ENCODE measurements at places on chromosomes 3 and 15. TPM values are rescaled to one million over a fixed set of nuclear protein-coding genes. Genes with fewer than 3 reads are reported as not detected.

DNA sequence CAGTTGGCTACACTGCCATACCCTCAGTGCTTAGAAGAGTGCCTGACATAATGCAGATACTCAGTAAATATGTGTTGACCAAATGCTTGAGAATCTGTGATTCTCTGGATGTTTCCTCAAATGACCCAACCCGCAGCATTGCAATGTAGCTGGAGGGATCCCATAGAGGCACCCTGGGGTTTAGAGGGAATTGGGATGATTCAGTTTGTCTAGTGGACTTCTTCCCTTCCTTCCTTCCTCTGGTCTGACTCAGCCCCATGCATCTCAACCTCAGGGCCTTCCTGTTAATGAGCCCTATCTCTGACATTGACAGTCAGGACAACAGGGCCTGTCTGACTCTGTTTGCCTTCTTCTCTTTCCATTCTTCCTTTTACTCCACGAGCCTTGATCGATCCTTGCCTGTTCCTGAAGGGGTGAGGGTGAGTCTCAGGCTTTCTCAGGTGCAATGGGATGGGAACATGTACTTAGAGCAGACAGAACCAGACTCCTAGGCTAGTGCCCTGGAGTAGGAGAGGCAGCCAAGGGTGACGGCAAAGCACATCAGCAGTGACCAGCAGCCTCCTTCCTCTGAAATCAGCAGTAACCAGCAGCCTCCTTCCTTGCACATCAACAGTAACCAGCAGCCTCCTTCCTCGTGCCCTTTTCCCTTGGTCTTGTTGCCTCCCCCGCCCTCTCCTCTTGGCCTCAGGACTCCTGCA, 78.2 kb downstream of the DGKG start:
- no peak for DNase-seq

ALDH1A3 gene
- total RNA-seq, result 0.19 TPM

AGBL1 gene
- not detected for total RNA-seq

TEX9 gene
- 18.0 TPM for total RNA-seq

GRCh38 chr3:158663246-158663645, 9.2 kb downstream of the LXN start:
- DNase-seq, result no peak

DNA sequence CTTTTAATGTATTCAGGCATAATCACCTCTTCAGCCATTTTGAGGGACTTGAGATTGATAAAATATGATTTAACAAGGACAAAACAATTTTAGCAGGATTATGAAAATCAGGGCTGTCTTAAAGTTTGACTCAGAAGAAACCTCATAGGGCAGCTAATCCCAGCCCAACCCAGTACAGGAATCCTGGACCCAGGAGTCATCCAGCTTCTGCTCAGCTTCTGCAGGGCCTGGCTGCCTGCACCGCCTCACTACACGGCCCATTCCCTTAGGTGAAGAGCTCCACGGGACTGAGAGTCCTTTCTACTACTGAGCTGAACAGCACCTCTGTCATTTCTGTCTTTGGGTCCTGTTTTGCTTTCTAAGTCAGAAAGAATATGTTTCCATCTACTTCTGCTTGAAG, 37.5 kb downstream of the ARHGAP31 start:
- DNase-seq, result no peak

FSTL1 gene
- total RNA-seq, result 89.1 TPM

DNA sequence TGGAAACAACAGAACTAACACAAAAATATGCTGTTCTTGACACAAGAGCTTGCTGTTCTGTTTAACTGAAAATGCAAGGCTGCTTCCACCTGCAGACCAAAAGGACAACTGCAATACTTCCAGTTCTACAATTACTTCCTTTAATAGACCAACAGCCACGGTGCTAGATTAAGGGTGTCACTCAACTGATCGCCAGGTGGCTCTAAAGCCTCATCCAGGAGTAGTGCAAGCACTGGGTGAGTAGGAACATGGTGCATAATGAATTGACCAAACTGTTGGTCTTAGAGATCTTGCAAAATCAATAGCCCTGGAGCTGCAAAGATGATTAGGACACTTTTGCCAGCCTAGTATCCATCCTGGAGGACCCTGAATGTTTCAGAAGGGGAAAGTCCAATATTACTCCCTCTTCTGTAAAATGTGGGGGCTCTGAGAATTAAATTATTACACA, 3.6 kb upstream of the CLDN16 start:
- peak; percentile 88 for DNase-seq

DNA sequence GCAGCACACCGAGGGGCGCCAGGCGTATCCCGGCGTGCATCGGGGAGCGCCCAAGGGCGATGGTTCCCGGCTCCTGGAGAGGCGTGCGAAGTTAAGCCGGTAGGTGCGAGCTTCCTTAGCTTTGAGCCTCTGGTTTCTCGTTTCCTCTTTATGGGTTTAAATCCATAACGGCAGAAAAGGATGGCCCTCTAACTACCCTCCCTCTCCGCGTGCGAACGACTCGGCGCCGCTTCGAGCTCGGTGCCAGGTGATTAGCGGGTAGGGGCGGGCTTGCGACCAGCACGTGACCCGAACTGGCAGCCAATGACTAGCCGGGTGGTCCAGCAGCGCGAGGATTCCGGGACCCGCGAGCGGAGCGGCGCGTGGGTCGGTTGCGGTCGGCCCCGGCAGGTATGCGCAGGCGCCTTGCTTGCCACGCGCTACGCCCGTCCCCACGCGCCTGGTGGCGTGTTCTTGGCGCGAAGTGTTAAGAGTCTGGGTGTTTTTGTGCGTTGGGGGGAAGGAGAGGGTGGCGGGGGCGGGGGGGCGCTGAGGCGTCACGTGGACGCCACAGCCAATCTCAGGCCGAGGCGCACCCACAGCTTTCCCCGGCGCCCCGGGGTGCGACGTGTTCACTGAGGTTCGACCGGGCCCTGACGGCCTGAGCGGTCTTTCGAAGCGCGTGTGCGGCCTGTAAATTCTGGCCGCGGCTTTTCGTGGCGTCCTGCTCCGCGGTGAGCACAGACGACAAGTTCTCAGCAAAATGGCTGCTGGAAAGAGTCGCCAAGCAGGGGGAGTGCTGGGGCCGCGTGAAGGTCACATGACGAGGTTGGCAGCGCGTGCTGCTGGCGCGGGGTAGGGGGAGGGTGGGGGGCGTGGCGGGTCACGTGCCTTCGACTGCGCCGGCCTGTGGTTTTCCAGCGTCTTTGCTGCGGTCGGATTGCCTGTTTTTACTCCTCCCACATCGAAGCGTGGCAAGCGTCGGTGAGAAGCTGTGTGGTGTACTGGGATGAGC, 38.7 kb upstream of the MGA start:
- peak; percentile 91 for DNase-seq

SLC7A14 gene
- not detected for total RNA-seq

GRCh38 chr15:74036271-74037170, 42.0 kb downstream of the PML start:
- peak; percentile 66 for DNase-seq

DNA sequence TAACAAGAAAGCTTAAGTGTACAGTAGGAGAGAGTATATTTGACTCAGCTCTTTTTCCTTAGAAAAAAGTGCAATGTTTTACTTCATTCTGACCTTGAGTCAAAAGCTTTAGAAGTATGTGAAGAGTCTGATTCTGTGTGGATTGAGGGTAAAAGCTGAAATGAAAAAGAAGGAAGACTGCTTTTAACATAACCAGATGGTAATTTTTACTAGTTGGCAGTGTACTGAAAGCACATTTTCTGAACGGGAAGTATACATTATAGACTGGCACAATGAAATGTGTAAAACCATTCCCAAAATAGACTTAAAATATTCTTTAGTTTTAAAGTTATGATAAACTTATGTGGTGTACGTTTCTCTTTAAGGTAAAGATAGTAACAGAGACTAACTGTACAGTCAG, 197.8 kb upstream of the ZNF717 start:
- no peak for DNase-seq

GRCh38 chr3:112354642-112355306, 21.8 kb downstream of the CD200 start:
- no peak for DNase-seq

TMEM266 gene
- not detected for total RNA-seq

HPS3 gene
- 12.6 TPM for total RNA-seq

- no peak for DNase-seq
These were observed 43.3 kb downstream of the CYFIP1 start for GRCh38 chr15:22936577-22937472.

DNA sequence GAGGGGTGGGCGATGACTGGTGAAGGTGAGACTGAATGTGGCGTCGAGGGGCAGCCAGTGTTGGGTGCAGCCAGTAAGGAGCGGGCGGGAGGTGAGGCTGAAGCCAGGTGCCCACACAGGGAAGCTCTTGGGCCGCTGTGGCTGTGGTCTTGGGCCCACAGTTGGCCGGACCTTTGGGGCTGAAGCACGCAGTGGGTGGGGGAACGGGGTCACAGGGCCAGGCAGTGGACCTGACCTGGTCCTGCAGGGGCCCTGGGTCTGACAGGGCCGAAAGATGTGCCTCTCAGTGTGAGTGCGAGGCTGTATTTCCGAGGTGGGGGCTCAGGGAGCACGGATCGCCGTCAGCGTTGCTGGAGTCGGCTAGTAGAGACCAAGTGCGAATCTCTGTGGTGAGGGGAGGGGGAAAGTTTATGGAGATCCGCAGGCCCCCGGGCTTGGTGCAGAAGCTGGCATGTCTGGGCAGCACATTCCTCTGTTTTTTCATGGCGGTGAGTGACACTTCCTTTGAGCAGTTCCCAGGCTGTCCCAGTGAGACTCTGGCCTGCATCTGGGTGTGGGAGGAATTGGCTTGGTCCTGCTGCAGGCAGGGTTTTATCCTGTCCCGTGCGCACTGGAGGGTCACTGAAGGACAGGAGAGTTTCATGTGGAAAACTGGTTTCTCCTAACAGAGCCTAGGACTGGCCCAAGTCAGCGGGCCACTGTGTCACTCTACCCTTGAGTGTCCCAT, 100.8 kb downstream of the TMEM266 start:
- DNase-seq, result no peak

ZNF385D gene
- total RNA-seq, result not detected

GRCh38 chr15:48622237-48622636, 23.3 kb downstream of the FBN1 start:
- DNase-seq, result no peak

- DNase-seq, result peak; percentile 53
These were observed 9.6 kb downstream of the LSM3 start for GRCh38 chr3:14188041-14188754.

DNA sequence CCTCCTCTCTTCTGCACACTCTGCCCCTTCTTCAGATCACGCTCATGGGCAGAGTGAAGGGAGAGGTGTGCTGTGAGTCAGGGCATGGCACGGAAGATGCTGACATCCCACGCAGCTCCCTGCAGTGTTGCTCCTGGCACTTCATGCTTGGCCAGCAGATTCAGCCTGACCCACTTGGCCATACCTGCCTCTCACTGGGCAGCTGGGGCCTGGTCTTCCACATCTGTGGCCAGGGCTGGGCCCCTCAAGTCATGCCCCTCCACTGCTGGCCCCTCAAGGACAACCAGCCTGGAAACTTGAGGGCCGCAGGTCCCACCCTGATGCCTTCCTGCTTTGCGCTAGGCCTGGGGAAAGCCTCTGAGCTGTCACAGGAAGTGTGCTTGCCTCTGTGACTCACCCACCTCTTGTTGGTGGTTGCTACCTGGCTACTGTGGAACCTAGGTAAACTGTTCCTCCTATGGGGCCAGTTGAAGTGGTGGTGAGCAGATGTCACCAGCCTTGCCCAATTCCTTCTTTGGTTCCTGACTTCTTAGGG, 48.7 kb downstream of the BSN start:
- DNase-seq, result no peak

DNA sequence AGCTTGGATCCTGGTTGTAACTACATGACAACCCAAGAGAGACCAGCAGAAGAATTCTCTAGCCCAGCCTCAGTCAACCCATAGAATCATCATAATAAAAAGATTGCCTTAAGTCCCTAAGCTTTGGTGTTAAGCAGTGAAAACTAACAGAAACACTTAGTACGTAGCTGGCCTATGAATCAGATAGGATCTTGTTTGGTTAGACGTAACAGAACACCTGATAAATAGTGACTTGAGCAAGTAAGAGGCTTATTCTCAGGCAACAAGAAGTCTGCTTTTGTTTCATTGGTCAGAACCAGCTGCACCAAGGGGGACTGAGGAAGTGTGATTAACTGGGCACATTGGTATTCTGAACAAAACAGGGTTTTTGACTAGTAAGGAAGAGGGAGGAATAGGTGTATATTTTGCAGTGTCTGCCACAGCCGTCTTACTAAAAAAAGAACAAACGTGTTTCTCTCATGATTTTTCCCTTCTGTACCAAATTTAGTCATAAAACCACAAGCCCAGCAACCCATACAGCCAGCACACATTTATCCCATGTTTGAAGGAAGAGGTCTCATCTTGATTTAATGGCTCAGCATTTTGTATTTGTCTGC, 53.3 kb upstream of the GLCE start:
- no peak for DNase-seq

DNA sequence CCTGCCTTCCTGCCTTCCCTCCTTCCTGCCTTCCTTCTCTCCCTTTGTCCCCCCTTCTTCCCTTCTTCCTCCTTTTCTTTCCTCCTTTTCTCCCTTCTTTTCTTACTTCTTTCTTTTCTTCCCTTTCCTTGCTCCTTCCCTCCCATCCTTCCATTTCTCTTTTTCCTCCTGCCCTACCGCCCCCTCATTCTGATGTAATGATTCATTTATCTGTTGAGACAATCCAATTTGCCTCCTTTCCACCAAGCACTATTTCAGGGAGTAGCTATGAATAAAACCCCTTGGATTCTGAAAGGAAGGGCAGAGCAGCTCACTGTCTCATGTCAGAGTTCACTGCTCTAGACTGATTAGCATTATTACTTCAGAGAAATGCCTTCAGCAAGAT, 462.6 kb downstream of the PDCD6IP start:
- DNase-seq, result peak; percentile 81

EPHB1 gene
- 0.61 TPM for total RNA-seq

BSN gene
- 1.4 TPM for total RNA-seq

MANF gene
- total RNA-seq, result 106 TPM

- DNase-seq, result no peak
These were observed 32.3 kb upstream of the PROK2 start for GRCh38 chr3:71817262-71817661.

- no peak for DNase-seq
These were observed 60.5 kb upstream of the KLF13 start for GRCh38 chr15:31265871-31266711.

DUOXA2 gene
- not detected for total RNA-seq

DNA sequence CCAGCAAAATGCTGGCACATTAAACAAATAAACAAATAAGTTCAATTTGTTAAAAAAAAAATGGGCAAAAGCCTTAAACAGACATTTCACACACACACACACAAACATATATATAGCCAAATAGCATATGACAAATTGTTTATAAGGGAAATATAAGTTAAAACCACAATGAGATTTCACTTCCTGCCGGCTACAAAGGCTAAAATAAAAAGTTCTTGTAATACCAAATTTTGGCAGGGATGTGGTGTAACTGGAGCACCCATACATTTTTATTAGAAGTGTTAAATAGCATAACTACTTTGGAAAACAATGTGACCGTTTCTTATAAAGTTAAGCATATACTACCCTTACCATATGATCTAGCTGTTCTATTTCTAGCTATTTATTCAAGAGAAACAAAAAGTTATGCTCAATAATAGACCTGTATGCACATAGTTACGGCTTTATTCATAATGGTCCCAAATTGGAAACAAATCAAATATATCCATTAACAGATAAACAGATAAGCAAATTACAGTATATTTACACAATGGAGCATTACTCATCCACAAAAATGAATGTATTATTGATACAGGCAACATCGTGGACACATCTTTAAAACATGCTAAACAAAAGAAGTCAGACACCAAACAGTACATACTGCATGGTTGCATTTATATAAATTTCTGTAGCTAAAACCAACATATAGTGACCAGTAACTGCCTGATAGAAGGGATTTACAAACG, 93.9 kb downstream of the EOMES start:
- peak; percentile 9 for DNase-seq

Measured in A673 (cell line).